Activated gamma-delta T cell (primary cell): ENCODE measurements at places on chromosomes 12 and 14.

DNA sequence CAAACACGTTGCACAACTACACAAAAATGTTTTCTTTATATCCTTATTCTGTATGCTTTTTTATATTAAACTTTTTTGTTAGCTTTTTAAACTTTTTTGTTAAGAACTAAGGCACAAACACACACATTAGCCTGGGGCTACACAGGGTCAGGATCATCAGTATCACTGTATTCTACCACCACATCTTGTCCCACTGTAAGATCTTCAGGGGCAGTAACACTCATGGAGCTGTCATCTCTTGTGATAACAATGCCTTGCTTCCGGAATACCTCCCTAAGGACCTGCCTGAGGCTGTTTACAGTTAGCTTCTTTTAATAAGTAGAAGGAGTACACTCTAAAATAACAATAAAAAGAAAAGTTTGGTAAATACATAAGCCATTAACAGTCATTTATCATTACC lies 42.2 kb downstream of the PLEKHA5 start:
- DNase-seq = no peak

- DNase-seq = no peak
These were observed 195.8 kb downstream of the FOXN3 start for GRCh38 chr14:89221109-89221810.

DNA sequence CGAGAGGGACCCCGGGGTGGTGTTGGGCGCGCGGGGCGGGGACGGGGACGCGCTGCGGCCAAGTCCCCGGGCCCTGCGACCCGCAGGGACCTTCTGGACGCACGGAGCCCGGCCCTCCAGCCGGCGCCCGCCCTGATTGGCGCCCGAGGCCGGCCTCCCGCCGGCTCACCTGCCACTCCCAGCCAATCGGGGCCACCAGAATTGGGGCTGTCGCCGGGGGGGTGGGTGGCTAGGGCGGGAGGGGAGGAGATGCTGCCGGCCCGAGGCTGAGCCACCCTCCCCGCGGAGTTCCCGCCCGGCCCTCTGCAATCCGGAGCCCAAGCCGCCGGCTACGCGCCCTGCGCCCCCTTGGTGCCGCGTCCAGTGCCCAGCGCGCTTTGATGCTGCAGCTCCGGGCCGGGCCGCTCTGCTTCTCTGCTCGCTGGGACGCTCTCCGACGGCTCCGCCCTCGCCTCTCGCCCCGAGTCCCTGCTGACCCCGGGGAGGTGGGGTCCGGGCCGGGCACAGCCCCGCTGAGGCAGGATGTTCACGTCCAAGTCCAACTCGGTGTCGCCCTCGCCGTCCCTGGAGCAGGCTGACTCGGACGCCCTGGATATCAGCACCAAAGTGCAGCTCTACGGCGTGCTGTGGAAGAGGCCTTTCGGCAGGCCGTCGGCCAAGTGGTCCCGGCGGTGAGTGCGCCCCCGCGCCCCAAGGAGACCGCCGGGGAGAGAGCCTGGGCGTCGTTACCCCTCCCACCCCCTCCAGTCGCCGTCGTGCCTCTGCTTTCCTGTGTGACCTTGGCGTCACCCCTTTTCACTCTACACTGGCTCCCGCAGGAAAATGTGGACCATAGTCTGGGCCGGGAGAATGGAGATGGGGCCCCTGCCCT lies at the start of gene PLEKHD1:
PLEKHD1 (plus strand) TSS at position 285 of the 871 bp plus-strand sequence; CDS start at position 523, 238 bp downstream.
- DNase-seq = no peak

DNA sequence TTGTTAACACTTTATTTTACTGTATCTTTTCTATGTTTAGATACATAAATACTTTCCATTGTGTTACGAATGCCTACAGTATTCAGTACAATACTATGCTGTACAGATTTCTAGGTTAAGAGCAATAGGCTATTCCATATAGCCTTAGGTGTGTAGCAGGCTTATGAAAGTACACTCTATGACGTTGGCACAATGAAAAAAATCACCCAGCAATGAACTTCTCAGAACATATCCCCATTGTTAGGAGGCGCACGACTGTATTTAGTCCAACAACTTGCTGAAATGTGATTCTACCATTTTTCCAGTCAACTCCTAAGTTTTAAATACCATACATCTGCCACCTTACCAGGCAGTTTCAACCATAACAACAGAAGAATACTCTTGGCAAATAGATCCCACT lies 1.8 kb downstream of the PARP11 start:
- DNase-seq = no peak

DNA sequence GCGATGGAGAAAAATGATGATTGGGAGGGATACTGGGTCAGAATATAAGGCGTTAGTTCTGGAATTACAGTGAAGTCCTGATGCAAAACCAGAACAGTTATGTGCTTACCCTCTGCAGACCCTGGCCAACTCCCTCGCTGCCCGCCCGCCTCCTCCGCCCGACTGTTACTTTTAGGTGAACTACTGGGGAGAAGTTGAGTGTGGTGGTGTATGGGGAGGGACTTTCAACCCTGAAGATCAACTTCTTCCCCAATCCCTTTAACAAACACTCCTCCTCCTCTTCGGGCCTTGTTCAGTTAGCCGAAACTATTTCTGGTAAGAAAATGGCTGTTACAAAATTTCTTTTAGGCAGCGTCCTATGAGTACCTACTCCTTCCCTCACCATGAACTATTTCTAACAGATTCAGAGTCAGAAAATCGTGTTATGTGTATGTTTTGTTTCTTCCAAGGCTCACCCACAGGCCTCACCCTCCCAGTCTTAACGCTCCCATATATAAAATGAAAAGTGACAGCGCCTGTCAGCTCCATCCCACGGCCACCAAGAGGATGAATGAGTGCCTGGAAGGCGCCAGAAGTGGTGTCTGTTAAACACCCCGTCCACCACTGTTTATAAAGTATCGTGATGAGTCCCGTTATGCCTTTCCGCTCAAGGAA lies 1.3 kb downstream of the FBXO33 start:
- DNase-seq = no peak

- no peak for DNase-seq
These were observed 1.1 kb upstream of the GNB3 start for GRCh38 chr12:6839482-6840201.

DNA sequence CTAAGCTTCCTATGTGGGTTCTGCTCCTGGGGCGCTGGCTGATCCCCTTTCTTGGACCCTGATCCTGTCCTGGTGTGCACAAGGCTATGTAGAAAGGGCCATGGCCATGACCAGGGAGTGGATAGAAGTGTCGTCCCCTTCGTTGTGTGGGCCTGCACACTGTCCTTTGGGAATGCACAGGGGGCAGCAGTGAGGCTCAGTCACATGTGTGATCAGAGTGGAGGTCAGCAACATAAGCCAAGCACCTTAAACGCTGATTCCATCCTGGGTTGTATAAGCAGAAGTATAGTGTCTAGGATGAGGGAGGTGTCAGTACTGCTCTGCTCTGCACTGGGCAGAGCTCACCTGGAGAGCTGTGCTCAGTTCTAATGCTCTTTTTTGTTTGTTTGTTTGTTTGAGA lies 48.4 kb downstream of the ESRRB start:
- no peak for DNase-seq
